ENCODE measurements at places on chromosomes 16 and 17.

GRCh38 chr17:56478836-56479447, 114.6 kb upstream of the NOG start:
- DNase-seq = no peak

- no peak for DNase-seq
These were observed 2.0 kb downstream of the WSB1 start for GRCh38 chr17:27295945-27296344.

DNA sequence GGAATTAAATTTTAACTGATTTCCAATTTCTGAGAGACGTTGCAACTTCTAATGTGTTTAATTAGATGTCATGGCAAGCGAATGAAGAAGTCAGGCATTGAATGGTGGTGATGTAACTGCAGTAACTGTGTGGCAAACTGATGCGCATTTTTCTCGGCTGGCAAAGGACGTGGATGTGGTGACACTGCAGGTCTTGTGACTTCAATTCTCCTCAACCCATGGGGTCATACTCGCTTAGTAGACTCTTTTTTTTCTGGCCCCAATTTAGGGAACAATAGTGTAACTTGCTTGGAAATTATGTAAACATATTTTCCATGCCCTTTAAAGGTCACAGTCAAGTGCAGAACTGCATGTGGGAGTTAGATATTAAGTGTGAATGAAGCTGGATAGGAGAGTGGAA, 1.9 kb upstream of the FAM20A start:
- no peak for DNase-seq

GRCh38 chr17:4472286-4472685, 26.4 kb upstream of the SPNS2 start:
- no peak for DNase-seq

- DNase-seq = no peak
These were observed 786 bp upstream of the CDK5RAP3 start for GRCh38 chr17:47969930-47970724.

DNA sequence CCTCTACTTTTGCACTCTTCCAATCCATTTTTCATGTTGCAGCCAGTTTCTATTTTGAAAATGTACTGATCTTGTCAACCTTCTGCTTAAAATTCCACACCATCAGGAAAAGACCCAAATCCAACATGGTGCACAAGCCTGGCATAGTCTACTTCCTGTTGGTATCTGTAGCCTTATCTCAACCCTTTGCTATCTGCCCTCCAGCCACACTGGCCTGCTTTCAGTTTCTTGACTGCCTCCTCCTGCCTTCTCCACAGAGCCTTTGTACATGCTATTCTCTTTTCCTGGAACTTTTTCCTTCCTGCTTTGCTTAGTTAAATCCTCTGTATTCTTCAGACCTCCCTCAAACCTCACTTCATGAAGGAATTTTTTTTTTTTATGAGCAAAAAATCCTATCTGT, 31.5 kb downstream of the NLRP1 start:
- no peak for DNase-seq

- DNase-seq = no peak
These were observed 23.6 kb downstream of the USP6 start for GRCh38 chr17:5139458-5139732.

- no peak for DNase-seq
These were observed 106.3 kb upstream of the HSBP1 start for GRCh38 chr16:83701494-83701893.

- DNase-seq = no peak
These were observed 76.4 kb downstream of the SEC14L1 start for GRCh38 chr17:77217123-77217522.

GRCh38 chr17:65079489-65079900, 23.0 kb upstream of the GNA13 start:
- no peak for DNase-seq

- DNase-seq = no peak
These were observed 24.0 kb upstream of the SREBF1 start for GRCh38 chr17:17860766-17861107.

DNA sequence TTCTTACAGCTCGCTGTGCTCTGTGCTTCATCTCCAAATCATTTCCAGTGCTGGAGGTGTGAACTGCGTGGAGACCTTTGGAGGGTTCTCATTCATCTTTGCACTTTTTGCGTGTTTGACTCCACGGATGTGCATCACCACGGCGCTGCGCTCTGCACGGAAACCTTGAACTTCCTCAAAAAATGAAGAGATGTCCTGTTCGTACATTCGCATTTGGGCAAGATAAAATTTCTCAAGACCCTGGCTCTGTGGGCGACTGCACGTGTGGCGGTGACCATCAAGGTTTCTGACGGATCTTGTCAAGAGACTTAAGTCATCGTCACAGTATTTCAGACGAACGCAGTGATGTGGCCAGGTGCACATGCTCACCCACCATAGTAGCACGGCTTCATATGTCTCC, 10.3 kb upstream of the PVALEF start:
- no peak for DNase-seq

- DNase-seq = no peak
These were observed 30.2 kb downstream of the CMTM3 start for GRCh38 chr16:66634527-66635196.

GRCh38 chr16:75272097-75272551, 20.7 kb upstream of the BCAR1 start:
- DNase-seq = no peak

DNA sequence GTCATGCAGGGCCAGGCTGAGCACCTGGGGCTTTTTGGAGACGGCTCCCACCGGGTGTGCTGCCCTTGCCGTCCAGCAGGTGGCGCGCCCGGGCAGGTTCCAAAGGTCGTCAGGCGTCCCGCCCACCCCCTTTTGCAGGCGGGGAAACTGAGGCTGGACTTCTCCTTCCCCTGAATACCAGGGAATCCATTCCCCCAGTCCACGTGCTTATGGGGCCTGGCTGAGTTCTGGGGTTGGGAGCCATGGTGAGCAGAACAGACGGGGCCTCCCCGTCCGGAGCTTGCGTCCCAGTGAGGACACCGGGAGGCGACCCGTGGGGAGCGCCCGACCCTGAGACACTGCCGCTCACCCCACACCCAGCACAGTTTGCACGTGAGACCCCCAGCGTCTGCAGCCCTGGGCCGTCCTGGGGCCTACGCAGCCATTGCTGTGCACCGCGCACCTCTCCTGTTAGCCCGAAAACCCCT, 51.8 kb upstream of the JPH3 start:
- no peak for DNase-seq

DNA sequence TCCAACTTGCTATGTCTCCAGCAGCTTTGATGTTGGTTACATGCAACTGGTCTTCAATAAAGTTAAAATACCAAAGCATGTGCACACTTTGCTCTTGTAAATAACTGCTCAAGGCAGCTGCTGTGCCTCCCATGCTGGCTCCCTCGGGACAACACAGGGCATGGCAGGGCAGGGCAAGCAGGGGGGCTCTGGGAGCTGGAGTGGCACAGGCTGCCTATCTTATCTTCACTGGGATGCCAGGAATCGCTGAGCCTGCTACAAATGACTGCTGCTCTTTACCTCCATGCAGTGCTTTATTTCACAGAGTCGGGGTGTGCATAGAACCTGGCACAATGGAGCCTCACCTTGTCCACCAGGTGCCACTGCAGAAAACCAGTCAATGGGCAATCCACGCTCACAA, 21.8 kb downstream of the PEMT start:
- DNase-seq = no peak

GRCh38 chr17:45905814-45906213, 11.5 kb downstream of the MAPT start:
- peak; percentile 57 for DNase-seq

DNA sequence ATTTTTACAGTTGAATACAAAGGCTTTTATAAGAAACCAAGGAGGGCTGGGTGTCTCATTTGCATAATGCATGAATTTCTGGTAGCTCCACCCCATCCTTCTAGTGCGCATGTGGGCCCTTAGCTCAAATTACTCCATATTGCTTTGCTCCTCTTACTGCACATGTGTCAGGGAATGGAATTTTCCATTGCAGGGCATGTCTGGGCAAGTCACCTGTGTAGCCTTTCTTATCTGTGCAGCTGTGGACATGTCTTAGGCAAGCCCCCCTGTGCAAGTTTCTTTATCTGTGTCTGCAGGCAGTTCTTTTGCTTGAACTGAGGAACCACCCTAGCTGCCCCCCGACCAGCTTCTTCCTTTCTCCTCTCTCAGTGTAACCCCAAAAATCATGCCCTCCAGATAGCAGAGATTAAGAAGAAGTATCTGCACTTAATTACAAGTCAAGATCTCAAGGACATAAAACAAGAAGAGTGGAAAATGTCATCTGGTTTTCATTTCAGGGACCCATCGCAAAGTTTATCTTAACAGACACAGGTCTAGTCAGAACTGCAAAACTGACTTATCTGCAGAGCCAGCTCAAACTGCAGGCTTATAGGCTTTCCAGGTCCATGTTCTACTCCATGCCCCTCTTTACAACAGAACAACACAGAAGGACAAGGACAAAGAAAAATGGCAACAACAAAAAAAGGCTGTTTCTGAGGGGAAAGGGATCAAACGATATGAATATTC, 137.9 kb upstream of the HS3ST4 start:
- DNase-seq = no peak

DNA sequence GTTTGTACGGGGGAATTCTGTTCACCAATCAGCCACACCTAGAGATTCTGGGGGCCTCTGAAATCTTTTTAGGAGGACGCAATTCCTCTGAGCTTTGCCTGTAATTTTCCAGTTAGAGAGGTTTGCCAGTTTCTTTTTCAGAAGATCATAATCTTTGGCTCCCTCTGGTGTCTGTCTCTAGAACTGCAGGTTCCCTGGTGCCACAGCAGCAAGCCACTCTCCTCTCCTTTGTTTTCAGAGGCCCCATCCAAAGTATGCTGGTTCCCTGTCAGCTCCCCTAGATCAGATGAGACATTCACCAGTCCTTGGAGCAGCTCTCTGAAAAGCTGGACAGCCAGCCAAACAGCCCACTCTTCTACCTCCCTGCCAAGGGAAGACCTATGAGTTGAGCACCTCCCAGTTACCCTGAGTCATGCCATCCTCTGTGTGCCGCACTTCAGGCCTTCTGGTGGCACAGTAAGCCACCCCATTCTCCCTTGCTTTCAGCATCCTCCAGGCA, 36.1 kb downstream of the RNF112 start:
- DNase-seq = peak; percentile 52

DNA sequence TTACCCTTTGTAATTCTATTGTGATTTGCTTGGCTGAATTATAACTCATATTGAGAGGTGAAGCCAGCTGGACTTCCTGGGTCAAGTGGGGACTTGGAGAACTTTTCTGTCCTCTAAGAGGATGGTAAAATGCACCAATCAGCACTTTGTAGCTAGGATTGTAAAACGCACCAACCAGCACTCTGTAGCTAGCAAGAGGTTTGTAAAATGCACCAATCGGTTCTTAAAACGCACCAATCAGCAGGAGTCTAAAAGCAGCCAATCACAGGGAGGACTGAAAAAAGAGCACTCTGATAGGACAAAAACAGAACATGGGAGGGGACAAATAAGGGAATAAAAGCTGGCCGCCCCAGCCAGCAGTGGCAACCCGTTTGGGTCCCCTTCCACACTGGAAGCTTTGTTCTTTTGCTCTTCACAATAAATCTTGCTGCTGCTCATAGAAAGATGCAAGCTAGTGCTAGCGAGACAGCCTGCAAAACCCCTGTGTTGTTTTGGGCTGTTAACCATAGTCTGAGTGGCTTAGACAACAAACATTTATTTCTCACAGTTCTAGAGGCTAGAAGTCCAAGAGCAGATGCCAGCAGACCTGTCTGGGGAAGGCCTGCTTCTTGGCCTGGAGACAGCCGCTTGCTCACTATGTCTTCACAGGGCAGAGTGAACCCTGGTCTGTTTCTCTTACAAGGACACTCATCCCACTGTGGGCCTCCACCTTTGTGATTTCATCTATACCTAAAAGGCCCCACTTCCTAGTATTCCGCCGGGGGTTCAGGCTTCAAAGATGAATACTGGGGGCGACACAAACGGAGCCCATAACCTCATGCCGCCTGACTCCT, 39.0 kb upstream of the CRISPLD2 start:
- no peak for DNase-seq

DNA sequence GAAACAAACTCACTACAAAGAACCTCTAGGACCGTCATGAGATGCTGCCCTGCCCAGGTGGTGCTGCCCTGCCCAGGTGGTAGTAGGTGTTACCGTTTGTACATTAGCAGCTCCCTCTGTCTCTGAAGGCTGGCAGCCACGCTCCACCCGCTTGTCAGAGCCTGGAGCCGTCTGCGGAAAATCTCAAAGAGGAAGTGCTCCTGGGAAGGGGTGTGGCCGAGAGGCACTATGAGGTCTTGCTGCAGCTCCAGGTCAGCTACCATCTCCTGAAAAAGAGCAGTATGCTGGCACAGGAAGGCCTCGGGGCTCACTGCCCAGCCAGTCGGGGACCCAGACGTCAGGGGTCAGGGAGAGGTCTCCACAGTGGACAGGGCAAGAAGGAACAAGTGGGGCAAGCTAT, 28.3 kb downstream of the ZNF276 start:
- no peak for DNase-seq

GRCh38 chr17:57701124-57701523, 44.0 kb downstream of the CCDC182 start:
- DNase-seq = no peak

- no peak for DNase-seq
These were observed 674 bp downstream of the ZNF688 start for GRCh38 chr16:30570636-30571444.

- no peak for DNase-seq
These were observed 32.7 kb downstream of the ADAMTS18 start for GRCh38 chr16:77402118-77402517.

DNA sequence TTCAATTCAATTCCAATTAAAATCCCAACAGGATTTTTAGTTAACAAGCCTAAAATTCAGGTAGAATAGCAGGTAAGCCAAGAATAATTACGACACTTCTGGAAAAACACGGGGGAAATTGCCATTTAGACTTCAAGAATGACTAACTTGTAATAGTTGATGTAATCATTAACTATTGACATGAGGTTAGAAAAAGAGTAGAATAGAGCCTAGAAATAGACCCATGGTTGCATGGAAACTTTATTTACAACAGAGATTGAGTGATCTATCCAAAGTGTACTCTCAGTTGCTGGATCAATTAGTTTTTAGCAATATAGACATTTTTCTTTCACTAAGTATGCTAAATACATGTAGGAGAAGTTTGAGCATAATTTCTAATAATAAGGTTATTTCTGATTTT, 3.6 kb upstream of the SLC13A5 start:
- no peak for DNase-seq

DNA sequence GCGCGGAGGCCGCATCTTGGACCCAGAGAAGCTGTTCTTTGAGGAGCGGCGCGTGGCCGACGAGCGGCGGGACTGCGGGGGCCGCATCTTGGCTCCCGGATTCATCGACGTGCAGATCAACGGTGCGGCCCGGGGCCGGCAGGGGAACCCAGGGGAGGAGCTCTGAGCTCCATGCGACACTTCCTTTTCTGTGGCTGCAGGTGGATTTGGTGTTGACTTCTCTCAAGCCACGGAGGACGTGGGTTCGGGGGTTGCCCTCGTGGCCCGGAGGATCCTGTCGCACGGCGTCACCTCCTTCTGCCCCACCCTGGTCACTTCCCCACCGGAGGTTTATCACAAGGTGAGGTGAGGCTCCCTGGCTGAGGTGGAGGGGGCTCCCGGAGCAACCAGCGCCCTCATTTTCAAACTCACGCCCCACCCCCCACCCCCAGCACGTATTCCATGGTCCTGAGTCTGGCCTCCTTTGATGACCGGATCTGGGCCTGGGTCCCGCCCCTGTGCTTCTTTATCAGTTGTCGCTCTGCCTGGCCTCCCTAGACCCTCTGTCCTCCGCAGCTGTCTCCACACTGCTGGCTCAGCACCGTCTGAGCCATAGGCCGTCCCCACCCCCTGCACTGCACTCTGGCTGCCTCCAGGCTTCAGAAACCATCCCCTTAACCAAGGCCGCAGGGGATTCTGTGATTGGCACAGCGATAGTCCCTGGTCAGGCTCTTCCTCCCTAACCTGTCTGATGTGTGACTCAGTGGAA, 787 bp downstream of the AMDHD2 start:
- DNase-seq = no peak

- DNase-seq = no peak
These were observed 6.9 kb downstream of the ADCY9 start for GRCh38 chr16:4109250-4109736.
